ELR (cell line): ENCODE measurements at places on chromosomes 11 and 22.
A peak's percentile ranks its signal among the peaks of the same experiment; 100 is the strongest.

- no peak for DNase-seq
These were observed 11.4 kb downstream of the FLI1 start for GRCh38 chr11:128705124-128705920.

GRCh38 chr11:795634-796564 lies 2.2 kb downstream of the SLC25A22 start:
- DNase-seq, result peak; percentile 95

- peak; percentile 32 for DNase-seq
These were observed 41.7 kb upstream of the SMTN start for GRCh38 chr22:31039393-31039792.

- DNase-seq, result no peak
These were observed 398 bp upstream of the CRACR2B start for GRCh38 chr11:827146-827896.

DNA sequence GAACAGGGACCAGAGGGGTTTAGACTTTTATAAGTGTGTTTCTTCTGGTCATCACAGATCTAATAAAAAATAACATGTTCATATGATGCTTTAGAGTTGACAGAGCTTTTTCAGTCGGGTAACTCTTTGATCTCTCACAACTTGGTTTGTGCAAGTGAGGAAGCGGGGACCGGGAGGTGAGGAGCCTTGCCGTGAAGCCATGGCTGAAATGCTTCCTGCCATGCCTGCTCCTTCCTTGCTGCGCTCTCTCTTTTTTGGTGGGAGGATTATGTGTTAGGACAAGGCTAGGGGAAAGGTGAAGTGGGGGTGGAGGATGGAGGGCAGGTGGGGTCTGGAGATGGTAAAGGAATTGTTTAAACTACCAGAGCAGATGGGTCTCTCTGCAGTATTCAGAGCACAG lies 23.8 kb downstream of the TEAD1 start:
- no peak for DNase-seq

DNA sequence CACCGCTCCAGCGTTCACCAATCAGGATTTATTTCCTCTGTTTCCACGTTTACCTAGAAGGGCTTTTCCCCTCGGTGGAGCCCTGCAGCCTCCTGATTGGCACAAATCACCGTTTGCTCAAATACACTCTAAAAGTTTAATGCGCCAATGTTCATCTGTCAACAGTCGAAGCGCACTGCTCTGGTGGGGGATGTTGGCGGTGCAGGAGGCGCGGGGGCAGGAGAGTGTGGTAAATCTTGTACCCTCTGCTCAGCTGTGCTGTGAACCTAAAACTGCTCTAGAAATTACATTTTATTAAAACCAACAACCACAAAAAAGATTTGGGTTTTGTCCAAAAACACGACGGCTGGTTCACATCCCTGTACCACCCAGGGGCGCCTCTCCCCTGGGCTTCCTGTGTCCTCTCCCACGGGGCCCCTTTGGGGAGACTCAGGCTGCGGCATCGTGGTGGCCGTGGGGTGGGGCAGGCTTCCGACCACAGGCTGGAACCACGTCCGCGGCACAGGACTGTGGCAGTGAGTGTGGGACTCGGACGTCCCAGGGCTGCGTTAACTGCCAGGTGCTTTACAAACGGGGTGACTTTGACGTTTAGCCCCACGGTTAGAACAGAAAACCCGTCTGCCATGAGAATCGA lies 13.5 kb downstream of the TTLL8 start:
- no peak for DNase-seq

GRCh38 chr11:17393472-17393871 lies 5.0 kb upstream of the KCNJ11 start:
- no peak for DNase-seq

GRCh38 chr11:133228471-133229329 lies 303.6 kb downstream of the OPCML start:
- DNase-seq, result no peak

- no peak for DNase-seq
These were observed 28.8 kb downstream of the PLAAT5 start for GRCh38 chr11:63462137-63462536.

- DNase-seq, result no peak
These were observed 3.1 kb downstream of the PIM3 start for GRCh38 chr22:49963647-49964026.

DNA sequence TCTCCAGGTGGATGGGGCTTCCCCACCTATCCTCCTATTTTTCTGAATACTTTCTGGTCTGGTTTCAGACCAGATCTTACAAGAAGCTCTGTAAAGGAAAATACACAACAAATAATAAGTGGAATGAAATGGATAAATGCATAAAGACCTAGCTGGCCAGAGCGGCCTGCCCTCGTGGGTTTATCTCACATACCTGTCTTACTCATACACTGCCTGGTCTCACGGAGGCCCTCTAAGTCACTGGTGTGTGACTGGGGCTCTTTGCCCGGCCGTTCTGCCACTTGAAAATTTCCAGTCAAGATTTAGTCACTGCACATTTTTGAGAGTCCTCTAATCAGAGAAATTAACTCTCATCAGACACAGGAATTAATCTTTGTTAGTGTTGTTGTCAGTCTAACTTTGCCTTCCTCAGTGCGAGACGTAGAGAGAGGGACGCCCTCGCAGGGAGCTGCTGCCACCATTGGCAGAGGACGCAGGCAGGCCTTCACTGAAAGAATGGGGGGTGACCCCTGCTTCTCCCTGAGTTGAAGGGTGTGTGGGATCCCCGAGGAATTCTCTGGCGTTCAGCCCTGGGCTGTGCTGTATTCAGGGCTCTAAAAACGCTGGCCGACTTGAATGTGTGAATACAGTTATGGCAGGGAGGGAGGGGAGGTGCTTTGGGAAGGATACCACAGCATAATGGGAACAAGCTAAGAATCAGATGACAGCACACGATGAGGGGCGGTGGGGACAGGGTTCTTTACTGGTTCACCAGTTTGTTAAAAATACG lies 46.3 kb upstream of the CADM1 start:
- DNase-seq, result no peak

DNA sequence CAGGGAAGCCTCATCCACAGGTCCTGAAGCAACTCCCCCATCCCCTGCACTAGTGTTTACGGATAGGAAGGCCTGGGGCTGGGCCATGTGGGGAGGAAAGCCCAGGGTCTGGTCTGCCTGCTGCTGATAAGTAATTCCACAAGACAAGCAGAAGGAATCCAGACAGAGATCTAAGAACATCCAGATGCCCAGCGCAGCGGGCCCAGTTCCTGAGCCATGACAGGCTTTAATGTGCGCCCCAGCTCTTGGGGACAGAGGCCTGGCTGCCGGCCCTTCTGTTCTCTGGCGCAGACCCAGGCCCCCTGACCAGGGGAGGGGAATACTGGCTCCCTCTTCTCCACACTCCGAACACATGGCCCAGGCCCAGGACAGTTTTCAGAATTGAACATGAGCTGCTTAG lies 28.8 kb upstream of the ETS1 start:
- DNase-seq, result no peak

GRCh38 chr11:86670181-86670580 lies 2.2 kb downstream of the ME3 start:
- DNase-seq, result no peak

DNA sequence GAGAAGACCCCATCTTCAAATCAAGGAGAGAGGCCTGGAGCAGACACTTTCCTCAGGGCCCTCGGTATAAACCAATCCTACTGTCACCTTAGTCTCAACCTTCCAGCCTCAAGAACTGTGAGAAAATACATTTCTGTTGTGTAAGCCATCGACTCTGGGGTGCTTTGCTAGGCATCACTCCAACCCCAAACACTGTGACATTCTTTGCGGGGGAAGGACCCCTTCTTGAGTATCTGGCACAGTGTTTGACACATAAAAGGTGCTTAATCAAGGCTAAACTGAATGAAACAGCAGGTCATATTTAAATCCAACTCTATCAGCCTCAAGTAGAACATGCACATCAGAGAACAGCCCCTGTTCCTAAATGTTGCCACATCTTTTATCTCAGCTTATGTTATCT lies 558.1 kb downstream of the INSC start:
- no peak for DNase-seq

GRCh38 chr11:69252490-69252837 lies 41.5 kb upstream of the MYEOV start:
- DNase-seq, result no peak

- peak; percentile 48 for DNase-seq
These were observed 117.5 kb upstream of the TOP3B start for GRCh38 chr22:22099833-22100812.

DNA sequence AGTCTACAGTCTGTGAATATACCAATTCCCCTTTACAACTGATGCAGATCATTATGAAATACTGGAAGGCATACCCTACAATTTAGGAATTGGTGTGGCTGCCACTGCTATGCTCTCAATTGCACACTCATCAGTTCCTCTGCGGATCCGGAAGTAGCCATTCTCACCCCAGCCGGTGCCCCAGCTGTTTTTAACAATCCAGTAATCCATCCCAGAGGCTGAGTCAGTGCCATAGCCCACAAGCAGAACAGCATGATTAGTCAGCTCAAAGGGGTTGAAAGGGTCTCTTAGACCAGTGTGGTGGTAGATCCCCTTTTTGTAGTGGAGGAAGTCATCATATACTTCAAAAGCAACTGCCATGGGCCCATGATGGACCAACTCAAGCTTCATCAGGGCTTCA lies 43.6 kb downstream of the CTSC start:
- DNase-seq, result peak; percentile 73

DNA sequence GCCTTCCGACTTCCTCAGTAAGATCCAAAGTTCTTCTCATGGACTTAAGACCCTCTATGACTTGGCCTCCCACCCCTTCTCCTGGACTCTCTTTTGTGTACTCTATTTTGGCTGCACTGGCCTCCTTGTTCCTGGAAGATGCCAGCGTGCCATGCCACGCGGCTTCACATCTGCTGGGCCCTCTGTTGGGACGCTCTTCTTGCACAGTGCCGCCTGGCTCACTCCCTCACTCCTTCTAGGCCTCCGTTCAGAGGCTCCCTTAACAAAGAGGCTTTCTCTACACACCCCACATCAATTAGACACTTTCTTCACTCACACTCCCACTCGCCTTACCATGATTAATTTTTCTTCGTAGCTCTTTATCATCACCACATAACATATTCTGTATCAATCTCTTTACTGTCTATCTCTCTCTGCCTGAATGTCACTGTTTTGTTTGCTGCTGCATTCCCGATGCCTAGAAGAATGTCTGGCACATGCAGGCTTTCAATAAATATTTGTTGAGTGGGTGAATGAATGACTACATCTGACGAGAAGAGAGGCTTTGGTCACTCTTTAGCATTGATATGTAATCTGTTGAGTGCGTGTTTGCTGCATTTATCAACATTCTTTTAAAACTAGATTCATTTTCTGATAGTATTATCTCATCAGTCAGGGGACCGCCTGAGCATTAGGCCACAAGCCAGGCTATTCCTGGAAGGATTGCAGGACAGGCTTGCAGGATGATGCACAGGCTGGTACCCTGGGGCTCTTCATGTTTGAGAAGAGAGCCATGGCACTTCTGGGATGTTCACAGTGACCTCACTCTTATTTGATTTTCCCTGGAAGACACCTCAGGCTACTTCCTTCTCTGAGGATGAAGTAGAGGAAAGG lies 60.6 kb upstream of the AMPD3 start:
- peak; percentile 92 for DNase-seq

- DNase-seq, result peak; percentile 30
These were observed 604.0 kb upstream of the ANO3 start for GRCh38 chr11:25727944-25728343.

DNA sequence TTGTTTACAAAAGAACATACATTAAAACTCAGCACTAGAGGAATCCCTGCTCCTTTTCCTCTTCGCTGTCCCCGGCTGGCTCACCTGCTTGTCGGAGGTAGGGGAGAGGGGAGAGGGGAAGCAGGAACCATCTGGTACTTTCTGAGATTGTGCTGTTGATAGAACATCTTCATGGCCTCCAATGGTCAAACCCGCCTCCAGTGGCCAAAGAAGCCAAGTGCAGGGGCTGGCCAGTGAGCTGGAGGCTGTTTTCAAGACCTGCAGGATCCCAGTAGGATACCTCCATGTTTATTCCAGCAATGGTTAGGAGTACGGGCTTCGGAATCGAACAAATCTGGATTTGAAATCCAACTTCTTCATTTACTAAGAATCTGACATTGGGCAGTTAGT lies 92.6 kb downstream of the PKNOX2 start:
- DNase-seq, result peak; percentile 23

DNA sequence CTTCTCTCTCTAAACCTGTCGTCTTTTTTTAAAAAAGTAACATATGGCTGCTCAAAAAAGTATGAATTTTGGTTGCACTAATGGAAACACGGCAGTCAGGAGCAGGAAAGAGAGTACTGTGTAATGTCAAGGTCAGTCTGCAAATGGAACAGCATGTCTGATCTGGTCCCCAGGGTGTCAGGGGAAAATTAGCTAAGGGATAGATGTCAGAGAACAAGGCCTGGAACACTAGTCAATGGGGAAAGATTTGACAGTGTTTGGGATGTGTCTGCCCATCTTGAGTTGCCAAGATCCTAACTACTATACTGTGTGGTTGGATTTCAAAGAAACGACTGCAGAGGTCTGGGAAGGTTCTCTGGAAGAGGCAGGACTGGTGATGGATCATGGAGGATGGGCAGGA lies 65.7 kb upstream of the PHOX2A start:
- DNase-seq, result no peak

GRCh38 chr11:92349486-92350156 lies 125.0 kb downstream of the FAT3 start:
- DNase-seq, result no peak

- DNase-seq, result no peak
These were observed 70.1 kb downstream of the LIF start for GRCh38 chr22:30176431-30176830.

GRCh38 chr11:1218788-1219445 lies 3.9 kb upstream of the MUC5B start:
- no peak for DNase-seq

- DNase-seq, result no peak
These were observed 493.9 kb downstream of the MN1 start for GRCh38 chr22:27307545-27308247.

GRCh38 chr11:62983536-62984199 lies 1.1 kb downstream of the SLC22A6 start:
- no peak for DNase-seq

- DNase-seq, result no peak
These were observed 20.6 kb downstream of the IGSF9B start for GRCh38 chr11:133936136-133936535.

- DNase-seq, result peak; percentile 32
These were observed 83.5 kb upstream of the EIF3D start for GRCh38 chr22:36612458-36612857.

- DNase-seq, result no peak
These were observed 78.7 kb downstream of the ZNRF3 start for GRCh38 chr22:28962042-28962554.

GRCh38 chr22:47146941-47147340 lies 384.5 kb downstream of the TBC1D22A start:
- DNase-seq, result no peak

DNA sequence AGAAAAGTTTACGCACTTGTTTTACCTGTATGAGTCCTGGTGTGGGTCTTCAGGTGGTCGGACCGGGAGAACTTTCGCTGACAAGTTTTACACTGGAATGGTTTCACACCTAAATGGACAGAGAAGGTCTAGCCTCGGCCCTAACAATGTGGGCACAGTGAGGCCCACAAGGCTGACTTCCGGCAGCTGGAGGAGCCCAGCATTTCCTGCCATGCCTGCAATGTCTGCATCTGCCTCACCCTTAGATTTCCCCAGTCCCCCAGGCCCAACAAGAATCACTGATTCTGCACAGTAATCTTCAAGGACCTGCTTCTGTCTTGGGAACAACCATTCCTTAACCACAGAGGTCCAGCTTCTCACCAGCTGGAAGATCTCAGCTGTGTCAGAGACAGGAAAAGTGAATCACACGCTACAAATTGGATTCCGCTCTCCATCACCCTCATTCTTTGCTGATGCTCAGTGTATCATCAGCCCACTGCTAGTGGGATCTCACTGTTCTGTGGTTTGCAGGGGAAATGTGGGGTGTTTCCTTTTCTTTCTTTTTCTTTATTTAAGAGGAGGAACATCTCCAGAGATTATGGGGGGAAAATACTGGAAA lies 43.3 kb downstream of the WT1 start:
- peak; percentile 78 for DNase-seq
